ENCODE measurements at places on chromosomes 2 and 18.

DNA sequence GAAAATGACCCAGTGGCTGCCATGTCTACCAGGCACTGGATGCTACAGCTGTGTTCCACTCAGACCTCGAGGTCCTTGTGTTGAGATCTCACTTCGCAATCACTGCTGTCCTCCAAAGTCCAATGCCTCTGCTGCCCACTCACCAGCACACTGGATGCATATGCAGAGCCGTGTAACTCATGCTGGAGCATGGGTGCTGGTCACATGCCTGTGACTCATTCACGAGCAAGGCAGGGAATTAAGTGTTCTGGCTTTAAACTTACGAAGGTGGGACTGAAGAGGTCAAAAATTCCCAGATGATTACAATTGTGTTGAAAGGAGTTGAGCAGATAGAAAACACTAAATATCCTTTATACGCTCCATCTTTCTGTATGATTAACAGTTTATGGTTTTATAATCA is 417.5 kb downstream of the NUP35 start:
- no peak for DNase-seq

GRCh38 chr2:239202836-239203235 is 198.0 kb downstream of the HDAC4 start:
- no peak for DNase-seq

DNA sequence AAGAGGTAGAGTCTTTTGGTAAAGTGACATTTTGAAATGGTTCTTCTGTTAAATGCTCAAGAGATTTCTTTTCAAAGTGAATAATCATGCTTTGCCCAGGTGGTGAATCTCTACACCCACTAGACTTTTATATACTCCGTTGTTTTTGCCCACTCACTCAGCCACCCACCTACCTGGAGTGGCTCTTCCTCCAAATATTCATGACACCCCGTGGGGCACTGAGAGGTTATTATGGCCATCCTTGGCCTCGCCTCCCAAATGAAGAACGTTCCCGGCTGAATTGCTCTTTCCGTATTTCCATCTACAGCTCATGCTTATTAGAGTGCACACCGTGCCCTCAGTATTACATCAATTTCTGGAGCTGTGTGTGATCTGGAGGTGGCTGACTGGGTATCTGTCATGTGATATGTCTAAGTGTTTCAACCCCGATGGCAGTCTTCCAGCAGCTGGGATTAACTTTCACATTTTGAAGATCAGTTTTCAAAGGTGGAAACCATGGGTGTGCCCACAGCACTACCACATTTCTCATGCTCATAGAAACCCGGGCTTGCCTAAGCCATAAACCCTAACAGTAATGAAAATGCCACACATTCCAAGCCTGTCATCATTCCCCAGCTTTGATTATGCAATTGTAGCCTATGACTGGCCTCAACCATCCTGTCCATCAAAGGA is 406.6 kb upstream of the MMADHC start:
- DNase-seq: no peak

GRCh38 chr2:200122683-200123082 is 167.3 kb downstream of the MAIP1 start:
- DNase-seq: no peak

DNA sequence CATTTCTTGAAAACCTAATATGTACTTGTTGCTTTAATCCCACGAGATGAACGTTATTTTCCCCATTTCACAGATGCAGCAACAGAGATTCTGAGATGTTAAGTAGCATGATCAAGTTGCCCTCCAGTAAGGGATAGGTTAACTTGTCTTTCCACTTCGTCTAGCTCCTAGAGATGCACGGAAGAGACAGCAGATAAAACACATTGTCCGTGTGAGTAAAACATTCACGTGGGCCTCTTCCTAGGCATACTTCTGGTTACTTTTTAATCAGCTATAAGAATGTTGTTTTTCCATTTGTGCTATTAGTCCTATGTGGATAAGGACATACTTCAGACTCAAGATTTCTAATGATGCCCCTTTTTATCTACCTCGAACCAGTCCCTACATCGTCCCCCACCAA is 1.2 kb upstream of the ARHGAP28 start:
- no peak for DNase-seq

DNA sequence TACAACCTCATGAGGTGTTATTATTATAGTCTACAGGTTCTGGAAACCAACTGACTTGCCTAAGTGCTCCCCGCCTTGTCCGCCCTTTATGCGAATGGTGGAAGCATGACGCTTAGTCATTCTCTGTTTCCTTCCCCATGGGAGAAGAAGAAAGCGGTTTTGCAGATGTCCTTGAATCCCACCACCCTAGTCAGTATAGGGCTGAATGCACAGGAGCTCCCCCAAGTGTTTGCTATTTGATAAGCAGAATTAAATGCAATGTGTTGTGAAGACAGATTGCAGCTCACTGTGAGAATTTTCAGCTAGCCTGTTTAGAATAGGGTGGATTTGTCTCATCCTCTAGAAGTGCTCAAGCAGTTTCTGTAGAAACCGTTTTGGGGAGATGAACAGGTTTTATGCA is 652.0 kb downstream of the DCC start:
- no peak for DNase-seq

GRCh38 chr2:99863903-99864270 is 278.5 kb downstream of the AFF3 start:
- no peak for DNase-seq

DNA sequence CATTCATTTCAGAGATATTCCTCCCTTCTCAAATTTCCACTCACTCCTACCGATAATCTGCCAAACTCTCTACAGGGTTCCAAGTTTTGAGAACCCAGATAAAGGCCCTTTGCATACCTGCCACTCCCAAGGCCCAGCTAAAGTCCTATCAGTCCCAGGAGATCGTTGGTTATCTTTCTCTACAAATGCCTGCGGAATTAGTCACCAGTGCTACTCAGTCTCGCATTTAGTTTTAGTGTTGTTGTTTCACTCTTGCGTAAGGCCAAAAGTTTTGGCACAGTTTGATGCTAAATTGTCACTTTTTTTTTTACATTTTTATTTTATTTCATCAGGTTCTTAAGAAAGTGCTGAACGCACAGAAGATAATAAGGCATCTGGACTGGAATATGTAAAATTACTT is 29.2 kb upstream of the SETBP1 start:
- DNase-seq: no peak

- peak; percentile 98 for DNase-seq
Measured at GRCh38 chr18:32040936-32041335, 22.3 kb downstream of the RNF125 start.

GRCh38 chr18:63017076-63017475 is 301.7 kb downstream of the PHLPP1 start:
- DNase-seq: no peak

- DNase-seq: no peak
Measured at GRCh38 chr2:190641469-190641868, 7.4 kb upstream of the NAB1 start.

GRCh38 chr18:58097907-58098166 is 53.8 kb downstream of the NEDD4L start:
- no peak for DNase-seq

- no peak for DNase-seq
Measured at GRCh38 chr2:34241905-34242762, 643.0 kb upstream of the FAM98A start.

DNA sequence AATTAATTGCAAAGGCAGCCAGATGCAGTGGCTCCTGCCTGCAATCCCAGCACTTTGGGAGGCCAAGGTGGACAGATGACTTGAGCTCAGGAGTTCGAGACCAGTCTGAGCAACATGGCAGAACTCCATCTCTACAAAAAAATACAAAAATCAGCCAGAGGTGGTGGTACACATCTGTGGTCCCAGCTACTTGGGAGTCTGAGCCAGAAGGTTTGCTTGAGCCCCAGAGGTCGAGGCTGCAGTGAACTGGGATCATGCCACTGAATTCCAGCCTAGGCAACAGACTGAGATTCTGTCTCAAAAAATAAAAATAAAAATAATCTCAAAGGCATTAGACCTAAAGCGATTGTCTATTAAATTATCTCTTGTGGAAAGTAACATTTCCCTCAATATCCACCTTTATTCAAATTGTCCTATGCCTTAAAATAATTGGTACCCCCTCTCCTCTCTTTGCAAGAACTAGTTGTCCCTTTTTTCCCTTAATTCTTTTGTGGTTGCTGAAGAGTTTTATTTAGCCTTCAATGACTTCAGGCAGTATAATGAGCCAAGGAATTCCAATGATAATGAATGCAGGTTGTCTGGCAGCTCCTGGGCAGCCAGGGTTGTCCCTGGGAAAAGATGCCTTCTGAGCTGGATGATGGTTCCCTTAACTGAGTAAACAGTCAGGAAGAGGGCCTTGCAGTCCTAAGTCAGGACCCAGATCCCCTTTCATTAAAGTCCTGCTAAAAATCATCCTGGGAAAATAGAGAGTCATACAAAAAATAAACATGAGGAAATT is 32.2 kb downstream of the GPR75 start:
- DNase-seq: no peak

DNA sequence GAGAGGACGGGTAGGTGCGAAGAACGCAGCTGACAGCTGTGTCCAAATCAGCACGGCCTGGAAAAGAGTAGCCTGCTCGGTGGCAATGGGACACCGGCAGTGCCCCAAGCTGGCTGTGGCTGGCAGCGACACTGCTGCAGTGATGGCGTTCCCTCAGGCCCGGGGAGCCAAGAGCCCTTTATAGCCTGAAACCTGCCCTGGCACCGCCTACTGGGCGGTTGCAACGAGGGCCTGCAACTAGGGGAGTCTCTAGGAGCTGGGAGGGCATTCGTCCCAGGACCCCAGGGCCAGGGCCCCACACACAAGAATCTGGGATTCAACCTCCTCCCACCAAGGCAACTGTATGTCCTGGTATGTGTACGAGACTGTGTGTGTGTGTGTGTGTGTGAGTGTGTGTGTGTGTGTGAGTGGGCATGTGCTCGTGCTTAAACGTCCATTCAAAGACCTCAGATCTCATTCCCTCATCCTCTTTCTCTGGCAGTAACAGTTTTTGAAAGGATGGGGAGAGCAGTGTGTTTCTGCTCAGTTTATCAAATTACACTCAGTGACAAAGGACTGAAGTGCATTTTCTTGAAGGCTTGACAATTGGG is 6.8 kb upstream of the CYP26B1 start:
- no peak for DNase-seq

DNA sequence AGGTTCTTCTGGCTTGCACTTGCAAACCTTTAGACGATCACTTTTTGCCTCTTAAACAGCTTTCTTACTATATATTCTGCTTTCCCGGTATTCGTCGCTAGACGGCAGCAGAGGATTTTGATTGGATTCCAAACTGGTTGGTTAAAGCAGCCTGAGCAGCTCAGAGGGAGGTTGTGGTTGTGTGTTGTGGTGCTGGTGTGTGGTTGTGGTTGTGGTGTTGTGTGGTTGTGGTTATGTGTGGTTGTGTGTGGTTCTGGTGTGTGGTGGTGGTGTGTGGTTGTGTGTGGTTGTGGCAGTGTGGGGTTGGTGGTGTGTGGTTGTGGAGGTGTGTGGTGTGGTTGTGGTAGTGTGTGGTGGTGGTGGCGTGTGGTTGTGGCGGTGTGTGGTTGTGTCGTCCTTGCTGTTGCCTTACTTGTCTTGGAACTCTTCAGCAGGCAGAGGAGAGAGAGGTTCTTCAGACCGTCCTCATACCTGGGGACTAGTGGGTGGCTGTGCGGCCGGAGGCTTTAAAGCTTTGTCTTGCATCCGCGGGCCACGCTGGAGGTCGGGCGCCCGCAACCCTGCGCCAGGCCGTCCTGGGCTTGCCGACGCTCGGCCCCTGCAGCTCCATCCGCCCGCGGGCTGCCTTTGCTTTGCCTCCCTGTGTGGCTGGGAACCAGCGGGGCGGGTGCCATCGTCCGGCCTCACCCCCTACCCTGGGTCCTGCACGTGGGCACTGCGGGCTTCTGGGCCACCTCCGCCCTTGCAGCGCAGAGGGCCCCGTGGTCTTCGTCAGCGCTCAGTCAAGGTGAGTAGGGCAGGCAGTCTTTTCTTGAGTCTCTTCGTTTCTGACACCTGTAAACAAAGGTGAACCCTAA is 190.8 kb downstream of the ARHGAP28 start:
- no peak for DNase-seq

DNA sequence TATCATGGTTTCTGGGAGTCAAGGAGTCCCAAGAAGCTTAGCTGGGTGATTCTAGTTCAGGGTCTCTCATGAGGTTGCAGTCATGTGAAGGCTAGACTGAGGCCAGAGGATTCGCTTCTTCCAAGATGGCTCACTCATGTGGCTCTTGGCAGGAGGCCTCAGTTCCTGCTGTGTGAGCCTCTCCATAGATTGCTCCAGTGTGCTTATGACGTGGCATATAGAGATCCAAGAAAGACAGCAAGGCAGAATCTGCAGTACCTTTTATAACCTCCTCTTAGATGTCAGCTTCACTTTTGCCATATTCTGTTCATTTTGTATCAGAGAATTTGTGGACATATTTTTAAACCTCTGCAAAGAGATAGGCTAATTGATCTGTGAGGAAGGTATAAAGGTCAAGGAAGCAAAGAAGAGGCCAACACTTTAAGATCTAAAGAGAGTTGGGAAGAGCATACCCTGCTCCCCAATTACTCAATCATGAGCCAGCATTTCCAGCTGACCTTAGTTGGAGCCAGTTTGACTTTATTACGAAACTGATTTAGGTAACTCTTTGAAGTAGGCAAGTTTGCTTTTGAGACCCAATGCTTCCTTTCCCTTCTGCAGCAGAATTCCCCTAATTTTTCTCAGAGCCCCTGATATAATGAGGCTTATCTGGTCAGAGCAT is 134.7 kb downstream of the EML6 start:
- no peak for DNase-seq

- DNase-seq: no peak
Measured at GRCh38 chr2:30656079-30656478, 151.2 kb downstream of the CAPN13 start.

GRCh38 chr2:111705711-111706336 is 178.2 kb downstream of the ANAPC1 start:
- no peak for DNase-seq

- DNase-seq: no peak
Measured at GRCh38 chr2:231315896-231316295, 79.6 kb upstream of the B3GNT7 start.

GRCh38 chr2:200786423-200786822 is 25.3 kb upstream of the BZW1 start:
- no peak for DNase-seq

DNA sequence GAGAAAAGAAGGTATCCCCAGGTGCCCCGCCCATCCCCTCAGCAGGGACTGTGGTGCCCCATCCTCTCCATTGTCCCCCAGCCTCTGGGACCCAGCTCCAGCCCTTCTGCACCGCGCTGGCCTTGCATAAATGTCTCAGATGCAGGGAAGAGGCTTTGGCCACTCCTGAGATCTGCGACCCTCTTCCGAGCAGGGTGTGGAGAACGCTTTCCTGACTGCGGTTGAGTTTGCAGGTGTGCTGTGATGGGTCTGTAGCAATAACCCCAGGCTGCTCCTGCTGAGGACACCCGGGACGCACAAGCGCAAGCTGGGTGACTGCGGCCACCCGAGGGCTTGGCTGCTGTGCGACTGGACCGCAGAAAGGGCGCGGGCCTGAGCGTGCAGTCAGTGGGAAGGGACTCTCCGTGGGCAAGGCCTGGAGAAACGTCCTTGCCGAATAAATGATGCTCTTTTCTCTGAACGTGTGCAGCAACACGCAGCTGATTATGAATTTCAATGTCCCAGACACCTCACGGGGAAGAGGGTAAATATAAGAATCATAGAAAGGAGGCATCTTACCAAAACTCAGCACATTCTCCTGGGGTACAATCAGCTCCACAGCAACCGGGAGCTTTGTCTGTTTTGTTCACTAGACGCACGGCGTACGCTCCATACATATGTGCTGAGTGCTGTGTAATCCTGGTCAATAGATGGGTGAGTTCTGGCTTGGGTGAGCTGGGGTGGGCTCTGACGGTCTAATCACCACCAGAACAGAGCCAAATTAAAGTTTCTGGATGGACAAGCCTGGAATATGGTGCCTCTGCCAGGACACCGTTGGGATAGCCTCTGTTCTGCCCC is 67.5 kb upstream of the ZNF516 start:
- DNase-seq: no peak
